Activated CD4-positive, alpha-beta T cell treated with anti-CD3 and anti-CD28 coated beads, Interleukin-2, amount 50 U/mL, for 4 hours (primary cell): ENCODE measurements at places on chromosomes 3 and 15.

DNA sequence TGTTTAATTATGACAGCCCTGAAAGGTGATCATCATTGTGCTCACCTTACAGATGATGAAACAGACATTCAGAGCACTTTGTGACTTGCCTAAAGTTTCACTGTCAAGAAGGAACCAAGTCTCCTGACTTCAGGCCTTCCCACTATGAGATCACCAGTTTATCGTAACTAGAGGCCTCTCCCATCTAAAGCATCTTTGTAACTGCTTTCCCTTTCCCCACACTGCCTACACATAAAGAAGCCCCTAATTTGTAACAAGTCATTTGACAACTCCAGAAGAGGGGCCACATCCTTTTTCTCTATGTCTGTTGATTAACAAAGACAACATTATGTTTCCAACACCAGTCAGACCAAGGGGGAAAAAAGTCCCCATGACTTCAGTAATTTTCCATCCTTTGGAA lies 1.1 kb downstream of the KLHL6 start:
- DNase-seq: no peak

DNA sequence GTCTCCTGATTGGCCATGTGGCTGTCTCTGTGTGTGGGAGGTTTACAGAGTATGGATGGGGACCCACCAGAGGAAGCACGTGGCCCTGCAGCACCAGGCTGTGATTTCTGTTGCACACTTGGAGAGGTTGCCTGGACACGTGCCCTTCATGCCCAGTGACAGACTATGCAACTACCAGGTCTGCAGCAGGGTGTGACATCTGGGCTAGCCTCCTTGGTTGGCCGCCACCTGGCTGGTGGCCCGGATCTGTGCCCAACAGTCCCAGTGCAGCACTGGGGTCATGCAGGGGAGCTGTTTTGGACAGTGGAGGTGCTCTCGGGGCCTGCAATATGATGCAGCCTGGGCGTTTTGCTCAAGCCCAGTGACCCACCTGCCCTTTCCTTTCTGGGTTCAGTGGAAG lies 212.5 kb downstream of the UBE3A start:
- DNase-seq: no peak

- no peak for DNase-seq
These were observed 371.6 kb upstream of the ZNF385D start for GRCh38 chr3:22122567-22122966.

- DNase-seq: no peak
These were observed 46.4 kb upstream of the IQSEC1 start for GRCh38 chr3:13119471-13120220.

DNA sequence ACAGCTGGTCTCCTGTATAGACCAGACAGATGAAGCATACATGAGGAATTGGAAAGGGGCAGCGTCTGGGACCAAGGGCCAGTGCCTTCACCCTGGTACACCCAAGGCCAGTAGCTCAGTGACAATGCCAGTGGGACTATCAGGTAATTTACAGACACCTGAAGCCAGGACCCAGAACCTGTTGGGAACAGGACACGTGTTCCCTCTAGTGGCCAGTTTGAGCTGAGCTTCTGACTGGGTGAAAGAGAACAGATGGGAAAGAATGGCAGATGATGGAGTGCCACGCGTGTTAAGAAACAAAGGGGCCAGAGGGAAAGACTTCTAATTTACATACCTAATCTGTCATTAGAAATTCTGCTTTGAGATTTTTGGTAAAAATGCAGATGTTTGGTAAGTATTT lies 5.1 kb upstream of the SLC25A38 start:
- DNase-seq: peak; percentile 54

DNA sequence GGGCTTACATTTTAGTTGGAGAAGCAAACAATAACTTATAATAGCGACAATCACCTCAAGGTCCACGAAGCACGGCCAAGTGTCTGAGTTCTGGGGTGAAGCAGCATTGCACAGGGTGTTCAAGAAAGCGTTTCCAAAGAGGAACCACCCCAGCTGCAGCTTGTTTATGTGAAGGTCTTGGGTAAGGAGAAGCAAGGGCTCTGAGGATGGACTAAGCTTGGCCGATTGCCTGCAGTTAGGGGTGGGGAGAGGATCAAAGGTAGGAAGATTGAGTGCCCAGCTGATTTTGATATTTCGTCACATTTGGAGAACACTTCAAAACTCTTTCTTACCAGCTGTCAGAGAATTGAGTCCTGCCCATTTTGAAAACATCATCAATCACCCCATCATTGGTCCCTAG lies 321.6 kb upstream of the DNAJC19 start:
- no peak for DNase-seq

DNA sequence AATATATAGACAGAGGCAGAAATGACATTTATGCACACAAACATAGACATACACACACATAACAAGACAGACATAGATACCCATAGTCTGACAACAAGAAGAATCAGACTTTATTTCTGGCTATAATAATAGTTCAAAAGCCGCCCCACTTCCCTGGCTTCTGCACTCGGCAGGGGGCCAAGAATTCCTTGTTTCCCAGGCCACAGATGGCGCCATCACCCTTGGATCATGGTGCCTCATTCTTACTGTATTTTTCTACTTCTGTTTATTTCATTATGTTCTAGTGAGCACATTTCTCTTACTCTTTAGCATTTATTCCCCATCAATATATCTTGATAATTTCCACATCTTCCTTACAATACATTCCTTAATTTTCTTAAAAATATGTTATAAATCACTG lies 387.5 kb downstream of the NLGN1 start:
- no peak for DNase-seq

DNA sequence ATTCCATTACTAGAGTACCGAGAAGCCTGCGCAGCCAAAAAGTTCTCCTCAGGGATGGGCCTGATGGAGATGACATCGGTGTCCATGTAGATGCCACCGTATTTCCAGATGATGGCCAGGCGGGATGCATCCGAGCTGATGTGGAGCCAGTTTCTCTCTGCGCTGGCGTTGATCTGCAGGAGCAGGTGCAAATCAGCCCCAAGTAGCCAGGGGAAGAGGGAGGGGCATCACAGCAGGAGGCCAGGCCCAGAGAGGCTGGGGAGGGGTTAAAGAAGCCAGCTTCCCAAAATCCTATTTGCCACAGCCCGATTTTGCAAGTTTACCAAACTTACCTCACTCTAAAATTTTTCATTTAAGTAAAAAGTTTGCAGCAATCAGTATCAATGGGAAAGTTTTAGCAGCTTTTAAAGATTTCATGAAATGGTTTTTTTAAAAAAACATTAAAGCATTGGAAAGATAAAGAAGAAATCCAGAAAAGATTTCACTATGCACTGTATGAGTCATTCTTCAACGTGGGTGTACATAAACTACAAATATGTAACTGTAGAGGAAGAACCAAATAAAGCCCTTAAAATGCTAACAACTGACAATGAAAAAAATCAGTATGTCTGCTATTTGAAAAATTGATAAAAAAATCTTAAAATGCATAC lies 7.4 kb downstream of the A4GNT start:
- DNase-seq: no peak

DNA sequence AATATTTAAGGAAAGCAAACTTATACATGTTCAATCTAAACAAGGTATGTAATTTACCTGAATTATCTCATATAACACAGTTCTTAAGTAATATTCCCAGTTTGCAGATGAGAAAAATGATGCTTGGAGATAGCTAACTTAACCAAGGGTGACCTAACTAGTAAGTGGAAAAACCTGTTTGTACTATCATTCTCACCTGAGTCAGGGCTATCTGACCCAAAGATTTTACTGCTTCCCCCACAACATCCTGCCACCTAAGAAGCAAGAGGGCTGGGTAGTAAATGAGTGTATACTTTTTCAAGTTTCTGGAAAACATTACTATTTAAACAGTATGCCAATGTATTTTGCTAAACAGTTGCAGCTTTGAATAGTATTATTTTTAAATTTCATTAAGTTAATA lies 10.6 kb downstream of the TP63 start:
- no peak for DNase-seq

- DNase-seq: no peak
These were observed 13.9 kb upstream of the OR5K2 start for GRCh38 chr3:98483626-98484025.

DNA sequence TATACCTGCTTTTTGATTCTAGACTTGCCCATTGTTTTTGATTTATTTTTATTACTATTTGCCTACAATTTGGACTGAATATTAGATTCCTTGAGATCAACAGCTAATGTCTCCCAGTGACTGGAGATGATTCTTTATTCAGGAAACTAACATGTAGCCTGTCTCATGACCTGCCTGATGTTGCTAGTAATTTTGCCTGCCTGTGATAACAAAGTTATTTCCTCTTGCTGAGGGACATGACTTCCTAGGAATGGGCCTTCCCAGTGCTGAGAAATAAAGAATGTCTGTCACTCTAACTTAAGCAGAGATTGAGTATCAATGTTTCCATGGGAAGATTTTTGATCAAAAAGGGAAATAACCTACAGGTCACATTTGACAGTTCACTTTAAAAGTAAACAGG lies 13.4 kb upstream of the NPHP3 start:
- no peak for DNase-seq

DNA sequence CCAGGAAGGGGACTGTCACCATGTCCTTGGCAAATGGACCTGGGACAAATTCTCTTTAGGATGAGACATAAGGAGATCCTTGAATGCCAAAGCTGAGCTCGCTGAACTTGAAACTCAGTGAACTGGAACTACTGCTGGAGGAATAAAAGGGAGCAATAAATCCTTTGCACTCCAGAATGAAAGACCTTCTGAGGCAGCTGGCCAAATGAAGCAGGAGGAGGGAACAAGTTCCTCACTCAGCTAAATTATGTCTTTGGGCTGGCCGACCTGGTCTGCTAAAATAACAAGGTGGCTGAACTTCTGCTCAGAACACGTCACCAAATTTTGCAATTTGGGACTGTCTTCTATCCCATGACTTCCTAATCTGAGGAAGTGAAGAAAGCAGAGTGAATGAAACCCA lies 314.7 kb downstream of the LPP start:
- DNase-seq: no peak

- no peak for DNase-seq
These were observed 230.7 kb downstream of the SATB1 start for GRCh38 chr3:18194431-18194830.

- no peak for DNase-seq
These were observed 76.2 kb downstream of the ATP1B3 start for GRCh38 chr3:141952611-141953010.

DNA sequence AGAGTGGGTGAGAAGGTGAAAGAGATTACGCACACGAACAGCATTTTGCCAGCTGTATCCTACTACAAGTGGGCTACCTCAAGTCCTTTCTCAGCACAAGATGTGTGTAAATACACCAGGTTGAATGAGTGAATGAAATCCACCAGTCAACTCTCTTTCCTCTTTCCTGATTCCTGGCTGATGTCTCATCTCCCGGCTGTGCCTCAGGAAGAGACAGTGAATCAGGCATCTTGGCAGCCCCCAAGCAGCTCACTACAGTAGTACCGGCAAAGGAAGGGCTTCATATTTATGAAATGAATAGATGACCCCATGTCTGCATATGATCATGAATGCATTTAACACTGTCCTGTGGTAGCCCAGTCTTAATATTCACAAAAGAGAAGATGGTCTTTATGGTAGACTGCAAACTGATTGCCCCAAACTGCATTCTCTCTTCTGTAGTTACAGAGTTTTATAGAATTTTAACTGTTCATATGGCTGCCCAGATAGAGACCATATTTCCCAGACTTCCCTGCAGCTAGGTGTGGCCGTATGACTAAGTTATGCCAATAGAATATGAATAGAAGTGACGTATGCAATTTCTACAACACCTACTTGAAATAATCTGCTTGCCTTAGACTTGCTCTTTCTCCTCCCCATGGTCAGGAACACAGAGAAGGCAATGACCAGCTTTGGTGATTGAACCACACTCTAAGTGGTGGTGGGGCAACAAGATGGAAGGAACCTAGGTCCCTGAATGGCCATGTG lies 22.7 kb downstream of the MGLL start:
- DNase-seq: no peak

DNA sequence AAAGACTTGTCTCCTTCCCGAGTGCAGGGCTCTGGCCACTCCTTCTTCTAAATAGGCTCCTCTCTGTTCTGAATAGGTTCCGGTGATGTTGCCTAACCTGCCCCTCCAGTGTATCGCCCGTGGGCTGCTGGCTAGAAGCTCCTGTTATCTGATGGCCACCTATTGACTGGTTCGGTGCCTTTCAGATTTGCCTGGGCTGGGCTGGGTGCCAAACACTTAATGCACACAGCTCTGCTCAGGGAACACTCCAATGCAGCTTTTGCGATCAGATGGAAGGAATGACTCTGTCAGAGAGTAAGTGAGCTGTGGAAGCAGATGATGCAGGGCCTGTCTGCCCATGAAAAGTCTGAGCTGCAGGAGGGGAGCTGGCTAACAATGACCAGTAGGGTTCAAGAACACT lies 112.9 kb downstream of the CORO2B start:
- no peak for DNase-seq

GRCh38 chr3:42705058-42705767 lies 2.6 kb upstream of the HHATL start:
- DNase-seq: no peak

DNA sequence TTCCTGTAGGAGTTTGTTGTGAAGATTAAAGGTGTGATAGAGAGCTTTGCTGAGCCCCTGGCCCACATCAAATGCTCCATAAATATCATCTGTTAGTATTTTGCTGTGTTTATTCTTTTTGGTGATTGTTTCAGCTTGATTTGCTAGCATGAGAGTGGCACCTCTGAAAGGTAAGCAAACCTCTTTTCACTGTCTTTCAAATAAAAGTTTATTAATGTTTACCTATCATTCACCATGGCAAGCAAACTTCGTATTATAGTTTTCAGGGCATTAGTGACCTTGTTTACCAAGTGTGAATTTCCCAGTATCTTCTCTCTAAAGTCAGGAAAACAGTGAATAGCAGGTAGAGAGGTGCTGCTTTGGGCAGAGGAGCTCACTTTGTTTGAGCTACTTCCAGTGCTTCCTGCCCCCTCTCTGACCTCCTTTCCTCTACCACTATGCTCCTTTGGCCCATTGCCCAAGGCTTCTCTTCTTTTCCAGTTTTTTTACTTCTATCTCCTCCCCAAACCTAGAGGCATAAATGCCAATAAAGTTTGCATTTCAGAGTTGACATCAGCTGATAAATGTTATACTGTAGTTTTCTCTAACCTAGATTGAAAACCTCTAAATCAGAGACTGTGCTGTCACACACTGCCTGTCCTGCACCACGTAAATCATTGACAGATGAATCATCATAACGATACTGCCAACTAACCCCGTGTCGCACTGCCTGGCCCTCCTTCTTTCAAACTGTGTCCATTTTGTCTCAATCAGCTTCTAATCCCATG lies 569.0 kb downstream of the TUSC7 start:
- DNase-seq: no peak

- DNase-seq: no peak
These were observed 47.0 kb upstream of the SCAANT1 start for GRCh38 chr3:63959146-63959545.
